ENCODE measurements at places on chromosomes 4 and X.
A peak's percentile ranks its signal among the peaks of the same experiment; 100 is the strongest.

GRCh38 chrX:13863324-13863723 lies 46.4 kb upstream of the GPM6B start:
- no peak for DNase-seq

DNA sequence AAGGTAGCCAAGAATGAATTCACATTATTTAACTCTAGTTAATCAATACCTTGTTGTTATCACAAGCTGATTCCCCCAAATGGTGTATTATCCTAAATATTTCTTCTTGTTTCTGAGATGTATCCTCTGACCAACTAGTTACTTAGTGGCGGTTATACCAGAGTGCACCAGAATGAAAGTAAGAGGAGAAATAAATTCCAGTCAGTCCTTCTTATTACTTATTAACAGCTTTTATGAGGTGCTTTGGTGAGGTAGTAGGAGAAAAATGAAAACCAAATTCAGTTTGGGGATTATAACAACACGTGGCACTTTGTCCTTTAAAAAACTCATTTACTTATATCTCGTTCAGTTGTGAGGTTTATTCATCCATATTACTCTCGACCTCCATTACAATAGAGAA lies 101.9 kb downstream of the AMMECR1 start:
- no peak for DNase-seq

DNA sequence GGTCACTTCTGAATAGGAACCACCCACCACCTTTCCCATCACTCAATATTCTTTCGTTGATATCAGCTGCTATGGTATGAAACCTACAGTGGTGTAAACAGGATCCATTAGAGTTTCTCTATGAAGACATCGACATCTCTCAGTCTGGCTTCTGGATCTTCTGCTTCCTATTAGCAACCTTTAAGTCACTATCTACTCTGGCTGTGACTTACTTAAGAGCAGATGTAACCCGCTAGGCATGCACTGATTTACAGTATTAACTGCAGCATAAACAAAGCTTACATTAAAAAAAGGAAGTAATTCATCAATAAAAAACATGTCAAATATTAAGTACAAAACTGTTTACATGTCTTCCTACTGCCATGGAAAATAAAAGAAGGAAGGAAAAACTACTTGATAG lies 96.4 kb downstream of the ANAPC10 start:
- no peak for DNase-seq

DNA sequence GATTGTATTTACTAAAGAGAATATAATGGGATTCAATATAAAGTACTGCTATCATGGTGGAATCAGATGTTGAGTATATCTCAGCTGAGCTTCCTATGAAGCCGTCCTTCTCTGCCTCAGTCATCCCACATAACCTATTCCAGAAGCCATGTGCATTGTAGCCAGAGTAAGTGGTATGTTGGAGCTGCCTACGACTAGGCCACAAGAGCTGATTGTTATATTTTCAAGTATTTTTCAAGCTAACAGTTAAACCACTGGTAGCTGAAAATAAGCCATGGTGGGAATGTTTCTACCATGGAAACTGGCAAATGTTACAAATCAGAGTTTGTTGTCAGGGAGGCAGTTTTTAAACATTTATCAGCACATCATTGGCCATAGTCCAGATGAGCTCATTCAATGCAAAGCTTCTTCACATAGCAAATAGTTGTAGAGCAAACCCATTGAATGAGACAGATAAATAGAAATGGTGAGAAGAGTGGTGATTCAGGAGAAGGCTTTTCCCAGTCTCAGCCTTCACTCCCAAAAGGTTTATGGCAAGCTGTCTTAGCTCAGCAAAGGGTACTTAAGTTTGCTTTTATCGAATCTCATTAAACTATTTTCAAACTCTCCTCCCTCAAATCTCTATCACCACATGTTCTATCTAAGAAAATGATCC lies 436.4 kb downstream of the PCDH19 start:
- DNase-seq, result no peak

DNA sequence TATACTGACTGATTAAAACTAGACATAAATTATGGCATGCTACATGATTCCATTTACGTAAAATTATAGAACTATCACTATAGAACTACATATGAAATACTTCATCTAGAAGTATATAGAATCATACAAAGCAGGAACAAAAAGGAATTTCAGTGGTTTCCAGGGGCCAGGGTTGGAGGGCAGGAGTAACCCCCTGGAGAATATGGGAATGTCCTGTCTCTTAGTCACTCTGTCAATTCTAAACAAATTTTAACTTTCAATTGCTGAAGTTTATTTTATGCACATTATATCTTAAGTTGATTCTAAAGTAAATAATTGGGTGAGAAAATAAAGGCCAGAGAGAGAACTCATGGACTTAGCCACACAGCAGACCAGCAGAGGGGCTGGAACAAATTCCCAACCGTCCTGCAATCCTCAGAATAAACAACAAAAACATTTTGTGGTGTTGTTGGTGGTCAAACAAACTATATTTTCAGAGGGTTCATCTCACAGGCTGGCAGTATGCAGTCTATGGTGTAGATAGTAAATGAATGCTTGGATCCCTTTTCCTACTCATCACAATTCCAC lies 476.9 kb upstream of the SLIT2 start:
- DNase-seq, result no peak

DNA sequence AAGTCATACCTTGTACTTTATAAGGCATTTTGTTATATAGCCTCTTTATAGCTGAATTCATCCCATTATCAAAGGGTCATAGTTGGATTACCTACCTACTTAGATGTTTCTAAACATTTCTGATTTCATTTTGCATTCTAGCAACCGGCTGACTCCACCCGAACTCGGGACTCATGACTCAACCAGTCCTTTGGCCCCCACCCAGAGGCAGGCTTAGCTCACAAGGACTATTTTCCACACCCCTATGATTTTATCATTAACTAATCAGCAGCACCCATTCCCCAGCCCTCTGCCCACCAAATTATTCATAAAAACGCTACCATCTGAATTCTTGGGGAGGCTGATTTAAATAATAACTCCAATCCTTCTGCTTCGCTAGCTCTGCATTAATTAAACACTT lies 79.9 kb upstream of the EGFL6 start:
- DNase-seq, result no peak

DNA sequence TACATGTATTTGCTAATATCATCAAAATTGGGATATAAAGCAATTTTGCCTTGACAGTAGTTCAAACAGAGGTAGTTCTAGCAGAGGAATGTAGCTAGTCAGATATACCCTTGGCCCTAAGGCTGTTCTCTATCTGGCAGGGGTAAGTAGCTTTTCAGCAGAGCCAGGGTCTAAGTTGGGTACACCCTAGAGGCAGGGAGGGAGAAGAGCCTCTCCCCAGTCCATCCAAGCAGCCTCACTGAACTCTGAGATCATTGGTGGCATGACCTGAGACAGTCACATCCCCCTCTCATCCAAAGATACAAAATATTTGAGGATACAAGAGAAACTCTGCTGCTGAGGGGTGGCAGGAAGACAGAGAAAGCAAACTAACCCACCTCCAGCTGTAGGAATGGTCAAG lies 343.7 kb downstream of the DHX15 start:
- DNase-seq, result no peak

GRCh38 chr4:109432203-109432602 lies 1.4 kb upstream of the SEC24B start:
- DNase-seq, result no peak

DNA sequence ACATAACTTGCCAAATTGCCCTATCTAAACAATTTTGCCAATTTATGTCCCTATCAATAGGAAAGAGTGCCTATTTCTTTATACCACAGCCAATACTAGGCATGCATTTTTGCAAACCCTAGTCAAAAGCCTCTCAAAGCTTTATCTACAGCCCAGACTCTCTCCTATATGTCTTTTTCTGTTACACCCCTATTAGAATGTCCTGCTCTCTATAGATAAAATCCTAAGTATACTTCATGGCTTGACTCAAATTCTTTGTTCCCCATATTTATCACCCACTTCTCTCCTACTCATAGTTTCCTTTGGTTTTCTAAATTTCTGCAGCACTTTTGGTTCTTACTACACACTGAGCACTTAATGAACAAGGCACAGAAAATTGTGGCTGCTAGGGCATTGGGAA lies 38.0 kb downstream of the NUP62CL start:
- DNase-seq, result no peak

GRCh38 chr4:39114436-39114835 lies 52.4 kb downstream of the KLHL5 start:
- no peak for DNase-seq

DNA sequence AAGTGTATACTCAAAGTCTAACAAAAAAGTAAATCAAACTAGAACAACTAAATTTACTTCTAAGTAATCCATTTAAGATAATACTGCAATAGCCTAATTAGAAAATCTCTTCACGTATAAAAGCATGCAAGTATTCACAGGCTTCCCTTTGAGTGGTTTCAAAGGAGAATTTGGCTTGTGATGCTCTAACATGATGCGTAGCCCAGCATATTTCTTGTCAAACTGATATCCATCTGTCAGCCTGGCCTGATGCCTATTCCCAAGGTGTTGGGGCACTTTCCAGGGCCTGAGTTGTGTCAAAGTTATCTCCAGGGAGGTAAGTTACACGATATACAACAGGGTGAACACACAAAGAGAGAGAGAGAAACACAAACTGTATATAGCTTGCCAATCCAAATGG lies 287.0 kb upstream of the MAGEB18 start:
- DNase-seq, result no peak

GRCh38 chrX:40644176-40644575 lies 3.2 kb downstream of the CXorf38 start:
- DNase-seq, result no peak

- no peak for DNase-seq
Measured at GRCh38 chr4:89535251-89535650, 227.7 kb upstream of the GPRIN3 start.

DNA sequence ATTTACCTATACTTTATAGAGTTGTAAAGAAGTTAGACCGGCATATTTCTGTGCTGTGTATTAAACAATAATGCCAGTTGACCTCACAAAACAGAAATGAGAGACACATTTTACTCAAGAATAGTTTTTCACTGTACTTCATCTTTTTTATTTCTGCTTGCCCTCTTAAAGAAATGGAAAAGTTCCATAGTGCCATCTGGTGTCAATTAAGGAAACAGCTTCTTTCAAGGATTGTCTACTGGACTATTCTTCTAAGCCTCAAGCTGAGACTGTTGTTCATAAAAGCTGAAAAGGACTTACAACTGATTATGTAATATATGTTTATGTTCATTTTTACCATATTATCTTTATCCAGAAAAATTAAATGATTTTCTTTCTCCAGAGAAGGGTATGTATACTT lies 1523.7 kb downstream of the ARAP2 start:
- no peak for DNase-seq

DNA sequence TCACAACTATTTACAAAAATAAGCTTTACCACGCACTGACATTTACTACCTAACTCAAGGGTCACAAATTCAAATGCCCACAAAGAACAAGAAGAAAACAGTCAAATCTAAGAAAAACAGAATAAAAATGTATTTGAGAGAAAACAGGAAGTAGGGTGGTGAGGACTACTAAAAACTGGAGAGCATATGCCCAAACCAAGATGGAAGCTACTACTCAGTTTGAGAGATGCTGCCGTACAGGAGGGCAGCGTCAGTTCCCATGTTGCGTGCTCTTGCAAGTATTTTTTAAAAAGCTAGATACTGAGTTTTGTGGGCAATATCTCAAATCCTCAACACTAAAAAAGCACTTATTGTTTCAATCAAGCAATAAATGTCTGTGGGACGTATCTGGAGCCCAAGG lies 16.2 kb downstream of the HNRNPD start:
- DNase-seq, result no peak

DNA sequence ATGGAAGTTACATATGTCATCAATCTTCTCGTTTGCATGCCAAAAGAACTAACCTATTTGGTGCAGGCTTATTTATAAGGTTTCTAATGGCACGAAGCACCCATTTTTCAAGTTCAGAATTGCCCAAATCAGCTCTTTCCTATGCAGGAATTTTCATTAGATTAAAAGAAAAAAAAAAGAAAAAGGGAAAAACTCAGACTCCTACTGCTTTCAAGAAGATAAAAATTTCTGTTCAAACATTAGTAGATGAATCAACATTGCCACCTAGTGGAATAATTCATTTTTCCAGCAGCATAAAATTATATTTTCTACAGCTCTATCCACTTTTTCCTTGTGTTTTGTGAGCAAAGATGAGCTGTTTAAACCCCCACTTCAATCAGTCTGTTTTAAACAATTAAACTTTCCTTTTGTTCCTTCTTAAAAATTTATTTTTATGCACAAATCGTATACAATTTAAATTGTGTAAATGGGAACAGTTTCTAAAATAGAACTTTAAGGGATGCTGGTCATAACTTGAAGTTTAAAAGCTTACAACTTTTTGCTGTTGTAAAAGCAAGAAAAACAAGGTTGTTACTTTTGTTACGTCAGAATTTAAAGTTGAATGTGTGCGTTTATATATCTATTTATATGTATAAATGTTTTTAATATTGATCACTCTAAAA lies 309.9 kb downstream of the ARAP2 start:
- no peak for DNase-seq

DNA sequence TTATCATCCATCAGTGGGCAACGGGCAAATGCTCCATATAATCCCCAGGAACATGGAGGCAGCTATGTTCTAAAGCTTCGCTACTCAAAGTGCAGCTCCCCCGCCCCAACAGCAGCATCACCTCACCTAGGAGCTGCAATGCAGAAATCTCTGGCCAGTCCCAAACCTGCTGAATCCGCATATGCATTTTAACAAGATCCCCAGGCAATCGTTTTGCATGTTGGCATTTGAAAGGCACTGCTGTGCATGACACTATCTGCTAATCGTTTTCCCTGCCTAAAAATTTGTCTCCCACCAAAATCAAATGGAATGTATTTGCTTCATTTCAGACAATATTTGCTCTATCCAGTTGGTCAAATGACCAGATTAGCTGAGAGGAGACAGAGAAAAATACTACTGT lies 15.2 kb downstream of the ADGRG2 start:
- DNase-seq, result no peak

- peak; percentile 30 for DNase-seq
Measured at GRCh38 chrX:45850775-45851433, 650.2 kb upstream of the DIPK2B start.

- DNase-seq, result no peak
Measured at GRCh38 chr4:21744046-21744445, 204.5 kb downstream of the KCNIP4 start.

- DNase-seq, result no peak
Measured at GRCh38 chr4:151658959-151659600, 101.7 kb downstream of the GATB start.

- DNase-seq, result no peak
Measured at GRCh38 chr4:89023140-89023539, 33.8 kb downstream of the FAM13A start.

- DNase-seq, result no peak
Measured at GRCh38 chr4:113088050-113088449, 38.6 kb downstream of the ANK2 start.

- peak; percentile 6 for DNase-seq
Measured at GRCh38 chr4:155809835-155810234, 51.0 kb downstream of the GUCY1B1 start.

GRCh38 chr4:134201216-134202161 lies at the start of gene PABPC4L:
Gene PABPC4L, minus strand, starts transcription at chr4:134201789. Its CDS starts 770 bp downstream, at chr4:134201019.
- DNase-seq, result no peak

GRCh38 chrX:114451397-114451796 lies 132.5 kb upstream of the HTR2C start:
- no peak for DNase-seq

All from stimulated activated CD4-positive, alpha-beta T cell treated with anti-CD3 and anti-CD28 coated beads, Interleukin-4, amount 100 ng/mL, for 24 hours (primary cell).